Upper lobe of left lung (tissue), 6 donors: ENCODE measurements at places on chromosomes 7 and 10. TPM values are rescaled to one million over a fixed set of nuclear protein-coding genes. Genes with fewer than 3 reads are reported as not detected.
A peak's percentile ranks its signal among the peaks of the same experiment; 100 is the strongest.

GRCh38 chr7:6607651-6608051 lies 7.8 kb upstream of the ZNF853 start:
- H3K4me3 ChIP-seq, result no peak overlapping the region
- H3K4me1 ChIP-seq, result no peaks in the 10 kb centered on the region
- peaks cover 55% of the 10 kb centered on the region for H3K36me3 ChIP-seq
- no peaks in the 10 kb centered on the region for H3K27me3 ChIP-seq
- no peak for DNase-seq

- H3K4me3 ChIP-seq, result no peak overlapping the region
- H3K27me3 ChIP-seq, result no peaks in the 10 kb centered on the region
- H3K36me3 ChIP-seq, result peaks cover 8% of the 10 kb centered on the region
- H3K27ac ChIP-seq, result no peak overlapping the region
- H3K4me1 ChIP-seq, result no peaks in the 10 kb centered on the region
- DNase-seq, result no peak
Measured at GRCh38 chr10:68047122-68047521, 28.0 kb downstream of the HERC4 start.

GRCh38 chr7:101094791-101095375 lies 9.6 kb downstream of the TRIM56 start:
- H3K36me3 ChIP-seq, result no peaks in the 10 kb centered on the region
- H3K27me3 ChIP-seq, result no peaks in the 10 kb centered on the region
- DNase-seq, result no peak
- H3K4me3 ChIP-seq, result no peak overlapping the region

DNA sequence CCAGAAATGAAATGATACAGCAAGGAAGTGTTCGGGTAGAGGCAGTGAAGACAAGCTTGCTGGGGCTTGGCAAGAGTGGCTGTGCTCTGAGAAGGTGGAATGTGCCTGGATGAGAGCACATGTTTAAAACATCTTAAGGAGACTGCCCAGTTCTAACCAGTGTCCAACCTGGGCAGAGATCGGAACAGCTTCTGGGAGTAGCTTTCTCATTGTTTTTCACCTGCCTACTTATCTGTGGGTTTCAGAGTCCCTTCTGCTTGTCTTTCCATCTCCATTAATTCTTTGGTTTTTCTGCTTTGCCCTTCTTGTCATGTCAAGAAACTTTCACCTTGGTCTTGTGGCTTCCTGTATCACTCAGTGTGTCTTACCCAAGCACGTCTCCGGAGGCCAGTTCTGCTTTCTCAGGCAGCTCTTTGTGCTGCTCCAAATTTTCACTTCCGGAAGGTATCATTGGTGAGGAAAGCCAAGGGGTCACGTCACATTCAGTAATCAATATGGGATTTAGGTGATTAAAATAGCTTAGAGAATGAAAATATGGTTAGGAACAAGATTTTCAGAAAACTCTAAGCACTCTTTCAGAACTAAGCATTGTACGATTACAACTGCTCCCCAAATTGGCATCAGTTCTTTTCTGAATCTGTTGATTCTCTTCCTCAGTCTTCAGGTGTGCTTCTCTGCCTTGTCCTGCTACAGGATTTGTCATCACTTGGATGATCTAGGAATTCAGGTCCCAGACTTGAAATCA lies 5.5 kb upstream of the LAMB4 start:
- no peak overlapping the region for H3K4me3 ChIP-seq
- H3K4me1 ChIP-seq, result no peaks in the 10 kb centered on the region
- no peaks in the 10 kb centered on the region for H3K27me3 ChIP-seq
- H3K27ac ChIP-seq, result no peak overlapping the region
- DNase-seq, result peak; percentile 28
- no peaks in the 10 kb centered on the region for H3K36me3 ChIP-seq

GRCh38 chr7:117435475-117436043 lies 8.3 kb upstream of the ASZ1 start:
- H3K27ac ChIP-seq, result no peak overlapping the region
- no peaks in the 10 kb centered on the region for H3K27me3 ChIP-seq
- H3K36me3 ChIP-seq, result no peaks in the 10 kb centered on the region
- DNase-seq, result no peak
- H3K4me3 ChIP-seq, result no peak overlapping the region
- H3K4me1 ChIP-seq, result no peaks in the 10 kb centered on the region

DNA sequence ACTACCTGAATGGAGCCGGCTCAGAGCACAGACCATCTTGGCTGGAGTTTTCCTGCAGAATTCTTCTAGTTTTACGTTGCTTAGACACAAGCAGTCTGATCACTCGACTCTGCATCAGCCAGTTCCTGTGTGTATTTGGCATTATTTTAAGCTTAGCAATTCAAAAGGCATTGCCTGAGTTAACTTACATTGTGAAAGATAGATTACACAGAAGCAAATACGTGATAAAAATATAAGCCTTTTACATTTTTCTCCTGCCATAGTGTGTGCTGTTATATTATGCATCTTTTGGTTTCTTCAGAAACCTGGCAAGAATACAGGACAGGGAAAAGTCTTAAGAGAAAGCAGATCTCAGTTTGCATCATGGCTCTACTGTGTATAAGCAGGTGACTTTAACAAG lies 98.1 kb downstream of the LRRC4 start:
- no peak for DNase-seq
- peaks cover 2% of the 10 kb centered on the region for H3K36me3 ChIP-seq
- H3K27me3 ChIP-seq, result no peaks in the 10 kb centered on the region
- no peak overlapping the region for H3K27ac ChIP-seq
- H3K4me1 ChIP-seq, result no peaks in the 10 kb centered on the region

- no peaks in the 10 kb centered on the region for H3K4me1 ChIP-seq
- no peak overlapping the region for H3K27ac ChIP-seq
- no peaks in the 10 kb centered on the region for H3K27me3 ChIP-seq
- DNase-seq, result no peak
Measured at GRCh38 chr10:93940881-93941280, 47.1 kb downstream of the SLC35G1 start.

The ANKRD61 gene
- not detected for total RNA-seq

The UFSP1 gene
- total RNA-seq, result not detected

The ABHD11 gene
- 26.2 TPM for total RNA-seq

The ASAH2 gene
- 0.61 TPM for total RNA-seq

The ANKRD7 gene
- not detected for total RNA-seq
